Right hindlimb (tissue), 1 donor: ENCODE measurements at places on chromosomes 3 and 15.

- no peak for DNase-seq
Measured at GRCh38 chr3:149186721-149187120, 34.9 kb downstream of the CP start.

GRCh38 chr3:9781551-9781950 lies 10.7 kb downstream of the TADA3 start:
- DNase-seq, result no peak

GRCh38 chr3:138097192-138098172 lies 17.9 kb downstream of the DZIP1L start:
- no peak for DNase-seq

- DNase-seq, result peak; percentile 59
Measured at GRCh38 chr15:64092864-64093626, 593 bp downstream of the CIAO2A start.

DNA sequence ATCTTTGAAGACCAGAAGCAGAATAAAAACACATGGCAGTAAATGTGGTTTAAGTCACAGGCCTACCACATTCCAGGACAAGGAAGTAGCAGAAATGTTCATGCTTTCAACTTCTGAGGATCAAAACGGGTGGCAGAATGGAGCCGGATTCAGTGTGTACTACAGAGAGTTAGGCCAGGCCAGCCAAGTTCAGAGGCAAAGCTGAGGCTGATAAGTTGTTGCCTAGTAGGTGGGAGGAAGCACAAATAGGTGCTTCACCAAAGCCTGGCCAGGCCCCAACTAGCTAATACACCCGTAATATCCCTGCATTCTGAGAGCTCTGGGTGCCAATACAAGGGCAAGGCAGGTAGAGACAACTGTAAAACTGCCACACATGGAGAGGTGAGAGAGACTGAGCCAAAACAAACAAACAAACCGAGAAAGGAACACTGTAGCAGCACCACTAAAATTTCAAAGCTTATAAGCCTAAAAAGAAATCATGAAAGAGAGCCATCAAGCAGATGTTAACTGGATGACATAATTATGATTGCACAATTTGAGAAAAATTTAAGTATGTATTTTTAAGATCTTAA lies 156.4 kb upstream of the CBLB start:
- no peak for DNase-seq

DNA sequence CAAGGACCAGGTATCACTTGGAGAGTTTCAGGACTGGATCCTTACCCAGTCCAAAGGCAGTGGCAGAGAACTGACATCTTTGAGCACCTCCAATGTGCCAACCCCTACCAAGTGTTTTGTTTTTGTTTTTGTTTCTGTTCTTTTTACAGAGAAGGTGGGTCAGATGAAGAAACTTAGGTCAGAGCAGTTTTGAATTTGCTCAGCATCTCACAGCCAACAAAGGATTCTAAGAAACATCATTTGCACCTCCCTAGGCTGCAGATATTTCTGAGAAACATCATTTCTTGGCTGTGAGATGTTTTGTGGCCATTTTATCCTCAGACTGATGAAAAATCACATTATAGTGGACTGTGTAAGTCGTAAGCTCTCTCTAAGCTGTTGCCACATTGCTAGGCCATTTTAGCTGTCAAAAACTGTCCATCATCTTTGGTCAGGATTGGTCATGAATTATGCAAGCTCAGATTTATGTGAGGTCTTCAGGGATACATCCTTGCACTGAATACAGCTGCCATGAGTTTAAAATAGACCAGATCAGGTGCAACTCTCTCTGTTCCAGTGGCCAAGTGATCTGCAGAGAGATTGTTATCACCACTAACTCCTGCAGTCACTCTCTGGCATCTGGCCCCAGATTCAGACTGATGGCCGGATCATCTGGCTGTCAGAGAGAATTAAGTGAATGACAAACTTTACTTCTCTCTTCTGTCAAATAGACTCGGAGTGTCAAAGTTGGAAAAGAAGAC lies 341.5 kb downstream of the EPHB1 start:
- no peak for DNase-seq

- no peak for DNase-seq
Measured at GRCh38 chr3:96705895-96706294, 108.5 kb upstream of the EPHA6 start.

DNA sequence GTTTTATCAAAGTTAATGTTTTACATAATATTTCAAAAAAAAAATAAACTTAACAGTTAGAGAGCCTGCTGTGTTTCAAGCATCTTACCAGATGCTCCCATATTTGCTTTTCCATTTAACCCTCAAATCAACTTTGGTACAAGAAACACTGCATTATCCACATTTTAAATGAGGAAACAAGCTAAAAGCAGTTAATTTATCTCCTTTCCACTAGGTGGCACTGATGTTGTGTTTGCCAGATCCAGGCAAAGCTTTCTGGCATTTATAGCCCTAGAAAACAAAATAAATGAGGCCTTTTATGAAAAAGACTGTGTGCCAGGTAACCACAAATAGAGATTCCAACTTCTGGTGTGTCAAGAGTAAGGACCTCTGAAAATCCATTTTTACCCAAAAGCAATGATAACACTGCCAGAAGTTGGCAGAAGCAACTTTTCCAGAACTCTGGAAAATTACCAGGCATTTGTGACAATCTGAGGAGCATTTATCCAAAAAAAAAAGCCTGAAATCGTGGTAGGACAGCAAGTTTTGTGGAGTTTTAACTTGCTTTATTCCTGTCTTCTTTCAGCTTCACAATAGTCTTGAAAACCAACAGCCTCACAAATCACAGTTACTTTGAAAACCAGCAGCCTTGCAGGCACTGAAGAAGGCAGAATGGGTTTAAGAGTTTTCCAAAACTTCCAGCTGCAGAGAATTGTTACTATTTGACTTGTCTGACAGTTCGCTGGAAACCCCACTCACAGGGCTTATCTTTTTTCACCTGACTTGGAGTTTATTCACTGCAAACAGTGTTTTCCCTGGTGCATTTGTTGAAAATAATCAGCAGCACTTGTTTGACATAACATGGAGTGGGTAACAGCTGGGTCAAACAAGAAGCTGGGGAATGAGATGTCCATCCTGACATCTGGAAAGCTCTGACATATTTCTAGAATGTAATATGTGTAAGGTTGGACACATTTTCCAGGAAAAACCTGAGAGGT lies 9.2 kb downstream of the FAM162A start:
- DNase-seq, result no peak

- DNase-seq, result no peak
Measured at GRCh38 chr3:183050706-183051105, 48.6 kb downstream of the MCCC1 start.

DNA sequence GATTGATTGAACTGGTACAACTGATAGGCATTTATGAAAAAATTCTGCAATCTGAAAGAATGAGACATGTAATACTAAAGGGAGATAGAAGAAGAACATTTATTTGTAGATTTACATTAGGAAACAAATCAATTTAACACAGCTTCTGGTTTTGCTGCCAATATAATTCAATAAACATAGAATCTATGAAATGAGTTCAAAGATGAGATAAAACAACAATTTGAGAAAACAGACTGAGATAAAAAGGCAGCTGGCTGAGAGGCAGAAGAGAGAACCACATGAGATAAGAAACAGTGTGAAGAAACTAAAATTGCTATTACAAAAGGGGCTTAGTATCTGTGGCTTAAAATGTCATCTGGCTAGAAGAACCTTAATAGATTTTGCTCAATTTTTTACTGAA lies 176.6 kb downstream of the PYDC2 start:
- no peak for DNase-seq

GRCh38 chr3:147619921-147620560 lies 210.9 kb downstream of the ZIC1 start:
- no peak for DNase-seq

GRCh38 chr3:71066849-71067261 lies 516.7 kb downstream of the FOXP1 start:
- no peak for DNase-seq

DNA sequence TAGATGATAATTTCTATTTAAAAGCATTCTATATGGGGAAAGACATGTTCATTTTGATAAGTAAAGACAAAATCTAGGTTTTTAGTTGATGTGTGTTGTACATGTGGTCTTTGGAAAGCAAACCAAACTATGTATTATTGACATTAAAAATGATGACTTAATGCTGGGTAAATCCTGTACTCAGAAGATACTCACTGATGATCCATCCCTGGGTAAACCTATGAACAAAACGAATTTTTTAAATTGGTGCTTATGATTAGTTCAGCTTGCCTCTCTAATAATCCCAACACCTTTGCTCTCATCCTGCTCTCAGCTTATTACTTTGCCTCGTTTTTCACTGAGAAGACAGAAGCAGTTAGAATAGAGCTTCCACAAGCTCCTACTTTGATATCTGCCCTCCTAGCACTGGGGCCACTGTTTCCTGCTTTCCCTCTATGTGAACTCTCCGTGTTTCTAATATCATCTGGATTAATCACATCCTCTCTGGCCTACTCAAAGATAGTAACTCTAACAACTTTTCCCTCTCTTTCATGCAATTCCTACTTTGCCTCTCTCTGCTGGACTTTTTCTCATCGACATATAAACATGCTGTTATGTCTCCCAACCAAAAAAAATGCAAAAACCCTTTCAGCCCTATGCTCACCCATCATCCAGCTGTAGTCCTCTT lies 29.3 kb downstream of the RARRES1 start:
- DNase-seq, result no peak

GRCh38 chr15:92161039-92161670 lies 232.5 kb upstream of the ST8SIA2 start:
- DNase-seq, result no peak

- DNase-seq, result peak; percentile 16
Measured at GRCh38 chr3:46899151-46900006, 21.9 kb downstream of the PTH1R start.

- DNase-seq, result no peak
Measured at GRCh38 chr3:82494977-82495489, 733.6 kb upstream of the GBE1 start.

- DNase-seq, result peak; percentile 46
Measured at GRCh38 chr3:138898301-138898700, 48.6 kb downstream of the FOXL2 start.

DNA sequence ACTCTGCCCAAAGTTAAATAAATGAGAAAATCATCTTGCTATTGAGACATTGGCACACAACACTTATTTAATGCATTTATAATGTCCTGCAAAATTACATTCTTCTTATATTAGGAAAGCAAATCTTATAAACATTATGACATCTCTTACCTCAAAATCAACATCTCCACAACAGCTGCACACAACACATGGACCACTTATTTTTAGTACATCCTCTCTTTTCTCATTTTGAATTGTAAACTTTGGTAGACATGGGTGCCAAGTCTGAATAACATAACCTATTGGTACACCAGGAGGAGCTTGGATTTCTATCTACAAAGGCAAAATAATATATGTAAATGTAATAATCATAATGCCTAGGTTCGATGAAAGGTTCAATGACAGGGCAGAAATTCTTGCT lies 23.0 kb downstream of the PLSCR1 start:
- no peak for DNase-seq

- no peak for DNase-seq
Measured at GRCh38 chr15:67187351-67187854, 67.1 kb downstream of the AAGAB start.

GRCh38 chr3:167863811-167864551 lies 128.5 kb downstream of the SERPINI1 start:
- DNase-seq, result no peak

DNA sequence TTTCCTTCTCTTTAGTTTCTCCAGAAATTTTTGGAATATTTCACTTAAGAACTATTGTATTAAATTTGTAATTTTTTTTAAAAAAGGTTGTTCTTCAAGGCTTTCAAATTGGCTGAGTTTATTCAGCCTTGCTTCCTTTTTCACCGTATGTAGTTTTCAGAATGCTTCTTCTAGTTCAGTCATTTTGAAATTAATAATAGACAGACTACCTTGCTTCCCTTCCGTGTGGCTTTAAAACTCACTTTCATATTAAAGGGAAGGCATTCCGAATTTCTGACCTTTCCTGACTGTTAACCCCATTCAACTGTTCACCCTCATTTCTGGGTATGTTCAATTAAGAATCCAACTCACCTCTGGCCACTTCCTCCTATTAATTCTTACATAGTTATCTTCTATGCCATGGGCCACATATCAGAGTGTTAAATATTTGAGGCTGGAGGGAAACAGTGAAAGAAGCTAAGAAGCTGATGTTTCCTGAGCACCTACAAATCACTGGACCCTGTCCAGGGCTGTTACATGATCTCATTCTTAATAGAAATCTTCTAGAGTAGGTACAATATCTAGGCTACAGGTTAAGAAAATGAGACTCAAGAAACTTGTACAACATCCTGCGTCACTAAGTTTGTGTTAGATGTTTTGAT lies 237.5 kb downstream of the P3H2 start:
- DNase-seq, result no peak

- no peak for DNase-seq
Measured at GRCh38 chr3:176690083-176690869, 507.0 kb downstream of the TBL1XR1 start.

- no peak for DNase-seq
Measured at GRCh38 chr3:82473864-82474541, 712.6 kb upstream of the GBE1 start.

DNA sequence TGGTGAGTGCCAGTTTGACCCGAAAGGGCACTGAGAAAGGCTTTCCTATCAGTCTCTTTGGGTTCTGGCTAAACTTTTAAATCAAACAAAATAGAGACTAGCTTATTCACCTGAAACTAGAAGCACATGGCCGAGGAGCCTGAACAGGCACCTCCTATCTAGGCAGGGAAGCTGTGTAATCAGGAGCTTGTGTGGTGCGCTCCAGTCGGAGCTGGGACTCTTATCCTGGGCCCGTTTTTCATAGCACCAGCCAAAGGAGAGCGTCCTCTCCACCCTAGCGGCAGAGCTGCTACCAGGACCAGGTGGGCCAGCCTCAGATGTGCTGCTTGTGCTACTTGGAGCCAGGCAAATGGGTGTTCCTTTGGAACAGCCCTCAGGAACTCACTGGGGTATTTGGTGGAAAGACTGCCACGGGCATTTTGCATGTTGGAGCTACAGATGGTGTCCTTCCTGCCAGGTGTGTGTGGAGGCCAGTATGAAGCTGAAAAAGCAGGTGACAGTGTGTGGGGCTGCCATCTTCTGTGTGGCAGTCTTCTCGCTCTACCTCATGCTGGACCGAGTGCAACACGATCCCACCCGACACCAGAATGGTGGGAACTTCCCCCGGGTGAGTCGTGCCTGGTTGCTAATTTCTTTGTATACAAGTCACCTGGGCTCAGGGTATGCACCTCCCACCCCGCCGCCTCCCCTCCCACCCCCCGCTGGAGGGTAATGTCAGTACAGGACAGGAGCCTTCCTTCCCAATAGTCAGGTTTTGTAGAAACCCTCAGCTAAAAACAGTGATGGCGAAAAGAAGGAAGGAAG lies 833 bp downstream of the MAN2A2 start:
- no peak for DNase-seq
